NCI-H748 treated with DMSO at 0.1 percent for 48 hours (cell line): ENCODE measurements at places on chromosomes 16 and 17.

DNA sequence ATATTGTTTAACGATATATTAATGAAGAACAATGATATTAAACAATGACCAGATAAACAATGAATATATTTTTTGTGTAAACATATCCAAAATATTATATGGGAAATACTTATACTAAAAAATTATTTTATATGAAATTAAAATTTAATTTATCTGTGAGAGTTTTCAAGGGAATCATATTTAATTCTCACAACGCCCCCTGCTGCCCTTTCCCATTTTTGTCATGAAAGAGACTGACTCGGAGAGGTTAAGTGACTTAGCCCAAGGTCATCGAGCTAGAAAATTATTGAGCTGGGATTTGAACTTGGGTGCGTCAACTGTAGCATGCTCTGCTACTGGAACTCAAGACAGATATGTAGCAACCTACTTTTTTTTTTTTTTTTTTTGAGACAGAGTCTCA, 7.2 kb upstream of the MYCBPAP start:
- no peak for DNase-seq

- DNase-seq: no peak
These were observed 2.8 kb downstream of the CFAP119 start for GRCh38 chr16:30758988-30759491.

- no peak for DNase-seq
These were observed 48.0 kb downstream of the PIPOX start for GRCh38 chr17:29090750-29091605.

DNA sequence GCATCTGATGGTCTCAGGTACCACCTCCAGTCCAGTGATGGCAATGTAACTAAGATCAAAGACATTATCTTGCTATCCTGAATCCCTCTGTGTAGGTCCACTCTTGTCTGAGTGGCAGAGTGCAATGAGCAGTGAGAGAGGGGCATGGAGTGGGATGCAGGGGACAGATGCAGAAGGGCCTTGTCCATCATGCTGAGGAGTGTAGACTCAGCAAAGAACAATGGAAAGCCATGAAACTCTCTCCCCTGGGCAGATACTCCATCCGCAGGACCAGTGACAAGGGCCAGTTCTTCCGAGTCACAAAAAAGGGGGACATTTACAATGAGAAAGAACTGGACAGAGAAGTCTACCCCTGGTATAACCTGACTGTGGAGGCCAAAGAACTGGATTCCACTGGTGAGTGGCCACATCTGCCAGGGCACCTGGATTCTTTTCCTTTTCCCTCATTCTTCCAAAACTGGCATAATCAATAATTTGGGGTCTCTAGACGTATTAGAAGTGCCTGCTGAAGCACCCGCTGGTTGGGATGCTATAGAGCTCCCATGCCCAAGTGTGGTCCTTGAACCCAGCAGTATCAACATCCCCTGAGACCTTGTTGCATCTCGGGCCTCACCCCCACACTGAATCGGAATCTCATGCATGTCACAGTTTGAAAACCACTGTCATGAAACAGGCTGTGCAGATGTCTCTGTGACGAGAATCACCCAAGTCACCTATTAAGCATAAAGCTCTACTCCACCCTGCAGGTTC, 29.5 kb downstream of the CDH5 start:
- DNase-seq: no peak
